ENCODE measurements at places on chromosomes 7 and 10.

GRCh38 chr7:5470167-5470532 is 46.5 kb upstream of the TNRC18 start:
- DNase-seq, result no peak

GRCh38 chr7:103114576-103115008 is 34.3 kb downstream of the NAPEPLD start:
- no peak for DNase-seq

- DNase-seq, result peak; percentile 28
Observed at GRCh38 chr10:58264780-58265179, 2.9 kb downstream of the IPMK start.

GRCh38 chr10:126732308-126732707 is 61.8 kb upstream of the C10orf90 start:
- DNase-seq, result no peak

DNA sequence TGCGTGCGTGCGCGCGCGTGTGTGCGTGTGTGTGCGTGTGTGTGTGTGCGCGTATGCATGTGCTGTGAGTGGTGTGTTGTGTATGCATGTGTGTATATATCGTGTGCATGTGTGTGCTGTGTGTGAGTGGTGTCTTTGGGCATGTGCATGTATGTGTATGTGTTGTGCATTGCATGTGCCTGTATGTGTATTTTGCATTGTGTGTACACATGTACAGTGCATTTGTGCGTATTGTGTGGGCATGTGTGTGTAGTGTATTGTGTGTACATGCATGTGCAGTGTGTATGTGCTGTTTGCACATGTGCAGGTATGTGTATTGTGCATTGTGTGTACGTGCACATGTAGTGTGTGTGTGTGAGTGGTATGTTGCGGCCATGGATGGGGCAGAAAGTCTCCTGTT is 6.0 kb upstream of the DPYSL4 start:
- no peak for DNase-seq

- no peak for DNase-seq
Observed at GRCh38 chr7:26376175-26376917, 84.7 kb downstream of the SNX10 start.

DNA sequence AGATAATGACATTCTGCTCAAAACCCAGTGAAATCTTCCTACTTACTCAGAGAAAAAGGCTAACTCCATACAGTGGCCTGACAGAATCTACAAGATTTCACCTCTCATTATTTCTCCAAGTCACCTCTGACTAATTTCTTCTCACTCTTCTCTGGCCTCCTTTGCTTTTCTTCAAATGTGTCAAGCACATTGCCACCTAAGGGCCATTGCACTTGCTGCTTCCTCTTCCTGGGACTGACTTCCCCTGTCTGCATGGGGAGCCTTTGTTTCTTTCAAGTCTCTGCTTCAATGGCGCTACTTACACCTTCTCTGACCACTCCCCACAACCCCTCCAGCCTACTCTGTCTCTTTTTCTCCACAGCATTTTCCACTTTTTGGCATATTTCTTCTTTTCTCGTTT is 36.0 kb downstream of the PRTFDC1 start:
- peak; percentile 52 for DNase-seq

All from suppressor macrophage (primary cell).